ENCODE measurements at places on chromosomes 11 and 22.

GRCh38 chr22:28620244-28620922, 59.3 kb downstream of the TTC28 start:
- DNase-seq = no peak

DNA sequence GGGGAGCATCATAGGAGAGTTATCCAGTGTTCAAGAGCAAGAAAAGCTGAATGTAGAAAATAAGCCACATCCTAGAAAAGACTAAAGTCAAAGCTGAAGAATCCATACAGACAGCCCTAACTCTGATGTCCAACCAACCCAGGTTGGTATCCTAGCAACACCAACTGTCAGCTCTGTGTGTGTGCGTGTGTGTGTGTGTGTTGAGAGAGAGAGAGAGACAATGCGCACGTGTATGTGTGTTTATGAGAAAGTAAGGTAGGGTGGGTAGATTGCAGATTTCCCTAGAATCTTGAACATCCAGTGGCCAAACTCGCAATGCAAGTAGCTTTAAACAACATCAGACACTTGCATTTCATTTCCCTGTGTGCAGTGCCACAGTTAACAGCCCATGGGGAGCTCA, 274.9 kb downstream of the FAM181B start:
- DNase-seq = no peak

GRCh38 chr22:27487600-27488452, 313.7 kb downstream of the MN1 start:
- no peak for DNase-seq

GRCh38 chr11:69071956-69072355, 23.2 kb downstream of the TPCN2 start:
- no peak for DNase-seq

GRCh38 chr11:70018816-70019215, 59.3 kb upstream of the ANO1 start:
- no peak for DNase-seq

GRCh38 chr11:67449116-67449844, 3.2 kb downstream of the GPR152 start:
- DNase-seq = no peak

DNA sequence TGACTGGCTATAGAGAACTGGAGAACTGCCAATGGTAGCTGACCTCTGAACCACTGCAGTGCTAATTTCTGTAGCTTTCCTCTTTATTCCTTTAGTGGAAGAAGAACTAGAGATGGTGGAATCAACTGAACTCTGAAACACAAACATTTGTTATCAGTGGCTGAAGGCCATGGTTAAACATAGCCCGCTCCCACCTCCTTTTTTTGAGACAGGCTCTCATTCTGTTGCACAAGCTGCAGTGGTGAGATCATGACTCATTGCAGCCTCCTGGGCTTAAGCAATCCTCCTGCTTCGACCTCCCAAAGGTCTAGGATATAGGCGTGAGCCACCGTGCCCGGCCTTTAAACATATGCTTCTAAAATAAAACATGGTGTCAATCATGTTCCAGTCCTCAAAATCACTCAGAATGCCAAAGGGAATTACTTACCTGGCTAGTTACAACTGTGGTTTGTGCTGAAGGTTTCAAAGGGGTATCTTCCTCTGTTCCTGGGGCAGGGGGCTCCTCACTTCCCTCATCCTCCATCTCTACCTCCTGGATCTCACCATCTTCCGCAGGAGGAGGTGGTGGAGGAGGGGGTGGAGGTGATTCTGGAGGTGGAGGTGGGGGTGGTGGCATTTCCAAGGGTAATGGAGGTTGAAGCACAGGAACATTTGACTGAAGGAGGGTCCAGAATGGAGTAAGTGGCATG, 9.0 kb upstream of the AGBL2 start:
- no peak for DNase-seq

DNA sequence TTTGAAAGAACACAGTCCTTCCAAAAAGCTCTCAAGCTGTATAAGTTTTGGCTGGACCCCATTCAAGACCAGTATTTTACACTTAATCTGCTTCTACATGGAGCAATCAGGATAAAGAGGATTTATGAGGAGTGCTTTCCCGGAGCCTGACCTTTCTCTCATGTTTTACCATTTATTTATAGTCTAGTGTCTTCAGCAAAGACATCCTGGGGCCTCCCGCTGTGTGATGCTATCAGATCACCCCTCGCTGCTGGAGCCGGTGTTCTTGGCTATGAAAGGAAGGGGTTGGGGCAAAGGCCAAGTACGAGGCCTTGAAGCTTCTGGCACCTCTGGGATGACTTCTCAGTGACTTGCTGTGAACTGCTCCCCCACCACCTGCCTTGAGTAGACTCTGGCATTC, 189.6 kb downstream of the ADAMTS15 start:
- no peak for DNase-seq

DNA sequence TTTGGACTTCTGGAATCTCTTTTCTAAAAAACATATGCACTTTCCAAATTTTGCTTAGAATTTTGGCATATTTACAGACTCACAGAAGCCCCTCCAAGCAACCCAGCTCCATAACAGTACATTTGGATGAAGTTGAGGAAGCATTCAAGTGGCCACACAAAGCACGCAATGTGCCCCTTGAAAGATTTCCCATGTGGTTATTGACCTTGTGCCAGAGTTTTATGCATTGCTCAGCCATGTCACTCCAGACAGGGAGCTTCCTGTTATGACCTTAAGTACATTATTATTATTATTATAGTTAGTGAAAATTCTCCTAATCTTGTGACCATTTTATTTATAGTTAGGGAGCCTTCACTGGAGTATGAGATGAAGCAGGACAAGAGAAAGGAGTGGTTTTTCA, 35.0 kb upstream of the BDNF start:
- DNase-seq = no peak

DNA sequence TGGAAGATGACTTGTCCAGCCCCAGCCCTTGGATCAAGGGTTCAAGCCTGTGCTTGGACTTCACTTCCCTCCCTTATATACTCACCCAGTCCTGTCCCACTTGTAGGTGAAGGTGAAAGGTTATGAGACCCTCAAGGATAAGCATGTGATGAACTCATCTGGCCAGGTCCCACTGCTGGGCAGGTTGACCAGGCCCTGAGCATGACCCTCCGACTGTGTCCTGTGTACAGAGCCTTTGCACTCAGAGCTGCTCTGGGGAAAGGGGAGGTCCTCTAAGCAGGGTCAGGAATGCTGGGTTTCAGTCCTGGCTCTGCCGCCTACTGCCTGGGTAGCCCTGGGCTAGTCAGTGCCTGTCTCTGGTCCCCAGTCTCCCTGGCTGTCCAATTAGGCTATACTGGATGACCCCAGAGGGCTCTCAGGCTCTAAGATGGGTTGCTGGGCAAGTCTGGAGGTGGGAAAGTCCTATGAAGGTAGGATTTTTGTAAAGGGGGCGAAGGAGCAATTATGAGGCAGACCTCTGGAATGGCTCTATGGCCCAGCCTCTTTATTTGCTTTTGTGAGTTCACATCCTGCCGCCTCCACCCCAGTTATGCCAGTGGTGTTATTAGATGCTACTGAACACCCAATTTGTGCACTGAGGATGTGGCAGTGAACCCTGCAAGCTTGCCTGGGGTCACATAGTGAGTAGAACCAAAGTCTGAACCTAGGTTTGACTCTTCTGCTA, 14.1 kb downstream of the DGAT2 start:
- no peak for DNase-seq

GRCh38 chr11:68312117-68312779, at the start of gene LRP5:
TSS of gene LRP5 (plus strand) at chr11:68312591. CDS start at chr11:68312715, 124 bp downstream.
- peak; percentile 61 for DNase-seq

GRCh38 chr11:71185411-71185810, 67.0 kb downstream of the SHANK2 start:
- no peak for DNase-seq

DNA sequence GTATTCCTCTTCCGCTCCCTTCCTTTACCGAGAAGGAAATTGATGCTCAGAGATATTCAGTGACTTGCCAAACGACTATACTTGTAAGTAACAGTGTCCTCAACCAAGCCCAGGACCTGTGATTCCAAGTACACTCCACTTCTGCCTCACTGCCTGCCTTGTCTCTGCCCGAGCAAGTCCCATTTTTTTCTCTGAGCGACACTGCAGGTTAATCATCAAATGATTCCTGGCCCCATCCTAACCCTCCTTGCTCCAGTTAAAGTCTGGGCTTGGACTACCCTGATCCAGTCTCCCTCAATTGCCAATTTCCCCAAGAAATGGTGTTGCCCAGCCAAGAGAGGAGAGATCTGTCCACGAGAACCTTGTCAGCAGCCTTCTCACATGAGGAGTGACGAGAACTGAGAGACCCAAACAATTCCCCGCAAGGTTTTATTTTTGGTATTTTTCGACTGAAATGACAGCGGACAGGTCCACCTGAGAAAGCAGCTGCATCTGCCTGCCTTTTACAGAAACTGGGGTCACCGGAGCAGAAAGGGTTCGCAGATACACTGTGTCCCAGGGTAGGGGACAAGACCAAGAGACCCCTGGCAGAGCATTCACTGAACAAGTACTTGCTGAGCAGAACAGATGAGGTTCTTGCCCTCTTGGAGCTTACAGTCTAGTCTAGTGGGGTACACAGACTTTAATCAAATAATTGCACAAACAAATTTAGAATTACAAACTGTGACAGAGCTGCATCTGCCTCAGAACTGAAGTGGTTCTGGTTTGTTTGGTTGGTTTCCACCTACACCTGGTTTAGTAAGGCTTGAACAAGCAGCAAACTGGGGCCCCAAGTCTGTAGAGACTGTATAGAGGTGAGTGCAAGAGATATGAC, 11.4 kb downstream of the POU2AF1 start:
- no peak for DNase-seq

DNA sequence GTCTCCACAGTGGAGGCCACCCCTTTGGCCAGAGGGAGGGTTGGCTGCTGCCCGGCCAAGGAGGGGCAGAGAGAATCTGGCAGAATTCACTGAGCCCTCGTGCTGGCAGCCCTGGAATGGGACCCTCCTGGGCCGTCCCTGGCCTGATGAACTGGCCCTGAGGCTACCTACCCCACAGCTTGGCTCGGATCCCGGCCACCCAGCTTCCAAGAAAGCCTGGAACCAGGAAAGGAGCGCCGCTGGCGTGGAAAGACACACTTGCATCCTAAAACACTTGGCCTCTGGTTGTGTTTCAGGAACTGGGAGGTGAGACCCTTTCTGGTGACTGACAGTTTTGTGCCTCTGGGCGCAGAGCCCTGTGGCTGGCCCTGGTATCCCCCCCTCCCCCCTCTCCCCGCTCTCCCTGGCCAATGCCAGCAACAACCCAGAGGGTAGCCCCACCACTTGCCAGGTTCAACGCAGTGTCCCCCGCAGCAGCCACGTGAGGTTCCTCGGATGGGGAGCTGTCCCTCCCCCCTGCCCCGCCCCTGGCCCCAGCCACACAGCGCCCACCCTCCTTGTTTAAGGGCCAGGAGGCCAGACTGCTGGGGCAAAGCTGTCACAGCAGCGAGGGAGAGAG, 693 bp downstream of the NFAM1 start:
- DNase-seq = no peak

DNA sequence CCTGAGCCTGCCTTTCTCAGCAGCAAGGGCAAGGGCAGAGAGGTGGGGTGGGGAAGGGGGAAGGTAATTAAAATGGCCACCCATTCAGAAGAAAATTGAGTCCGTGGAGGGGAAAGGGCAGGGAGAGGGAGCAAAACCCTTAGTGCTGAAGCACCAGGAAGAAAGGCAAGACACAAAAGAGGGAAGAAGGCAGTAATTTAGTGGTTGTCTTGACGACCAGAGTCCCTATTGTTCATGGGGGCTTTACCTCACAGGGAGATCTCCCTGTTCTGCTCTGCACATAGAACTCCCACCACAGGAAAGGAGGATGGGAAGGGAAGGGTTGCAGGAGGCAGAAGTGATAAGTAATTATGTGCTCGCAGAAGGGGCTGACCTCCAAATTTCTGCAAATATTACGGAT, 23.4 kb downstream of the SNX19 start:
- no peak for DNase-seq

- no peak for DNase-seq
Measured at GRCh38 chr11:76636826-76637460, 33.6 kb downstream of the LRRC32 start.

DNA sequence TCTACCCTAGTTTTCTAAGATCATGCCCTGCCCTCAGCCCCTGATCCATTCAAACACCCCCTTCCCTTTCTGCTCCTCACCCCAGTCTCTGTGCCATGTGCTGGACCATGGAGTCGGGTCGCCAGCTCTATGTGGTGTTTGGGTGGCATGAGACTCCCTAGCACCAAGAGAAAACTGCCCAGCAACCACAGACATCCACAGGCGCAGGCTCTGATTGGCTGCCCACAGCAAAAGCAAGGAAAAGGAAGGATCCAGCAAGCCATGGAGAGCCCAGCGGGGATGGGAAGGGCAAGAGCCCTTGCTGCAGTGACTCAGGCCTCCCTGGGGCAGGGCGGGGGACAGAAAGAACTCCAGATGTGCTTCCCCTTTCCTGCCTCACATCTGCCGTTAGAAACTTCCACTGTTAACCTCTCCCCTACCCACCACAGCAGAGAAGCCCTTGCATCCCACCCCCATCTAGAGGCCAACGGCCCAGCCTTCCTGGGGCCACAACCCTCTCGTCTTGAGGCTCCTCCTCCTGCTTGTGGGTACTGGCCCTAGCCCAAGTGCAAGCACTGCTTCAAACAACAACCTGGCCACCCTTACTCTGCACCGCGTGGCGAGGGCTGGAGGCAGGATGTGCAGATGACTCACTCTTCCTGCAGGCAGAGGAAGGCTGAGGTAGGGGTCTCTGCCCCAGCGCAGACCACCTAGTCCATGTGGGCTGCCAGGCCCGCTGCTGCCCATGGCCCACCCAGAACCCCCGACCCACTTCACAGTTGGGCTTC, 9.7 kb upstream of the AHNAK start:
- peak; percentile 69 for DNase-seq

DNA sequence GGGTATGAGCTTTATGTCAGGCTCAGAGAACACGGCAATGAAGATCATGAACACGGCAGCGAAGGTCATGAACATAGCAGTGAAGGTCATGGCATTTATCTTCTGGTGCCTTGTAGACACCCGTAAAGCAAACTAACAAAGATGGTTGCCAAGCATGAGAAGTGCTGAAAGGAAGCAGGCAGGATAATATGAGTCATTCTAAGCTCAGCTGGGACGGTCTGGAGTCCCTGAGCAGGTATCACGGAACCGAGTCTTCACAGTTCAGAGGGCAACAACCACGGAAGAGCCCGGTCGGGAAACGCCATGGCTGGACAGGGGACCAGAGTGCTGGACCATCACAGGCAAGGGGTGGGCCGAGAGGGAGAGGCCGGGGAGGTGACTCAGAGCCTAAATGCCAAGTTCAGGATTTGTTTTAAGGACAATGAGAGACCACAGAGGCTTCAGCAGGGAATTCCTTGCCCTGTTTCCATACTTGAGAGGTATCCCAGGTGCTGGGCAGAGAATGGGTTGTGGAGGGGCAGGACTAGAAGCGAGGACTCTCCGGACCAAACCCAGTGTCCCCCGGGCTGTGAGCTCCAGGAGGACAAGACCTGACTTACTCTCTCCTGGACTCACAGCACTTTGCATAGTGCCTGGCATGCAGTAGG, 13.1 kb upstream of the MS4A10 start:
- DNase-seq = no peak

GRCh38 chr22:41411021-41411851, 29.5 kb downstream of the TEF start:
- DNase-seq = no peak

- DNase-seq = no peak
Measured at GRCh38 chr11:42311514-42311913, 852.1 kb upstream of the LRRC4C start.

Measured in right kidney (tissue), 9 donors.